ENCODE measurements at places on chromosomes 7 and 10. TPM values are rescaled to one million over a fixed set of nuclear protein-coding genes. Genes with fewer than 3 reads are reported as not detected.

The OR2A42 gene
- 0.16 TPM for total RNA-seq

The SFMBT2 gene
- 18.4 TPM for total RNA-seq

The THNSL1 gene
- 13.0 TPM for total RNA-seq

The GDF2 gene
- total RNA-seq: not detected

The IFIT3 gene
- total RNA-seq: 11.8 TPM

The ECHS1 gene
- total RNA-seq: 48.3 TPM

The ANKRD7 gene
- total RNA-seq: 4.4 TPM

The TAS2R39 gene
- not detected for total RNA-seq

The GIMAP7 gene
- 4.1 TPM for total RNA-seq

The BEND7 gene
- 35.7 TPM for total RNA-seq

The HOXA7 gene
- total RNA-seq: not detected

The BTBD16 gene
- 0.16 TPM for total RNA-seq

The ADCY1 gene
- 43.0 TPM for total RNA-seq

The AGMO gene
- 0.27 TPM for total RNA-seq

The C10orf105 gene
- total RNA-seq: 0.11 TPM

The CPVL gene
- total RNA-seq: 7.9 TPM

The SPDYE6 gene
- not detected for total RNA-seq

The NKX2-3 gene
- total RNA-seq: not detected

The GALNT11 gene
- 104 TPM for total RNA-seq

The LIPK gene
- total RNA-seq: not detected

The NUDT13 gene
- total RNA-seq: 1.5 TPM

The CRYGN gene
- total RNA-seq: not detected

The TAS2R41 gene
- not detected for total RNA-seq
